ENCODE measurements at places on chromosomes 2 and 18.

- DNase-seq: no peak
Observed at GRCh38 chr2:179857236-179857635, 4.2 kb downstream of the ZNF385B start.

DNA sequence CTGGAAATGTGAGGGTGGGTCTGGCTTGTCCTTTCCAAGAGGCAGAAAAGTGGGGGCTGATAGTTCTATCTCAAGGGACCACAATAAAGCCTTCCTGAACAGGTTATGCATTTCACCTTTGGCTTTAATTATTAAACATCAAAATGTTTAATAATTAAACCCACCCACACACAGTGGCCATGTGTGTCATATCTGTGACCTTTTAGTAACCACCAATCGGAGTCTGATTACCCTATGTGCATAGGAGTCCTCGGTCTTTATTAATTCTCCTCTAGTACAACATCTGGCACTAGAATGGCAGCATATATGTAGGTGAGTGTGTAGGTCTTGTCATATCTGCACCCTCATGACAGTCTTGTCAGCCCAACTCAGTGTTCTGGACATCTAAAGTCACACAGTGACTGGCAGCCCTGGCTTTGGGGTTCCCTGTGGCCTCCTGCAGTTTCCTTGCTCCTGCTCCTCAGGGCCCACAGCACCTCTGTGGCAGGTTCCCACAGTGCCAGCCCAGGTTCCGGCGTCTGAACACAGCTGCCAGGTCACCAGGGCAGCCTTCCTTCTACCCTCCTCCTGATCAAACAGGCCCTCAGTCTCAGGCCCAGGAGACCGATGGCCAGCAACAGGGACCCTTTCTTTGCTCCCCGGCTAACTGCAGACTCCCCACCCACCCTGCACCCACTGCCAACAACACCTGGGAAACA is 100.9 kb downstream of the MTCL1 start:
- no peak for DNase-seq

DNA sequence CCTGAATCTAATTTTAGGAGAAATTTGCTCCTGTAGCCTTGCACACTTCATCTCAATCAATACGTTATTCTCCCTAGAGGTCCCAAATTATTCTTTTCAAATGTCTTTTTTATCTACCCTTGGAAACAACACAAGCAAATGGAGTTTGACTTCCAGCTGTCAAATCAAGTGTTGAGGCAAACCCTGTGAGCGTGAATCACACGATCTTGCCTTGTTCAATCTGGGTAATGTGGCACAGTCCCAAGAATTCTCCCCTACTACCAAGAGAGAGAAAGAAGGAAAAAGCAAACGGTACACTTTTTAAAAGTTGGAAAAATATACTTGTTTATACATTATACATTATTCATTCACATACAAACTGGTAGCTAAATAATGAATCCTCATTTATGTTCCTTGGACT is 2035.3 kb upstream of the CELF4 start:
- DNase-seq: no peak

DNA sequence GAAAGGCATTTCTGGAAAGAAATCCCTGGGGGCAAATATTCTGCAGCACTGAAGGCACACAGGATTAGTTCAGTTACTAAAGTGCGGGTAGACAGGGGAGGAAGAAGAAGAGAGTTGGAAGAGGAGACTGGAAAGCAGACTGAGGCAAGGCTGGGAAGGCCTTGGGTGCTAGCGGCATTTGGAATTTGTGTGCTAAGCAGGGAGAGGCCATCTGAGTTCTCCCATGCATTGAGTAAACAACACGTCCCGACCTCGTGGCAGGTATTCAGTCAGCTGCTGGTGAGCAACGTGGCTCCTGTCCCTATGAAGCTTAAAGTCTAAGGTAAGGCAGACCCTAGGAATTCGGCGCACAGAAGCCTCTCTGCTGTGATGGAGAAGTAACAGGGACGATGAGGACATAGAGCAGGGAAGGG is 30.7 kb downstream of the ATP8B1 start:
- DNase-seq: no peak

DNA sequence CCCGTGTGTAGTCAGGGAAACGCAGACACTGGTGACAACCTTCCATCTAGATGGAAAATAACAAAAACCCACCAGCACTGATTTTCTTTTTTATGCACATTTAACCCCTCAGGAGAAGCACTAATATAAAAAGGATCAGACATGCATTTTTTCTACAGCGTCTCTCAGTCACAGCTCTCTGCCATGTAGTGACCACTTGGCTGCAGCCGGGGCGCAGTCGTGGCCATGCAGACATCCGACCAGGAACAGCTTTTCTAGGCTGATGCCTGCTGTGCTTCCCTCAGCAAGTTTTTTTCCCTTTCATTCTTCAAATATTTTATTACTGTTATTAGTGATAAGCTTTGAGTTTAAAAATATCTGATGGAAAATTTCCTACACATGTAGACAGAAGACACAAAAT is 63.3 kb downstream of the MERTK start:
- no peak for DNase-seq

DNA sequence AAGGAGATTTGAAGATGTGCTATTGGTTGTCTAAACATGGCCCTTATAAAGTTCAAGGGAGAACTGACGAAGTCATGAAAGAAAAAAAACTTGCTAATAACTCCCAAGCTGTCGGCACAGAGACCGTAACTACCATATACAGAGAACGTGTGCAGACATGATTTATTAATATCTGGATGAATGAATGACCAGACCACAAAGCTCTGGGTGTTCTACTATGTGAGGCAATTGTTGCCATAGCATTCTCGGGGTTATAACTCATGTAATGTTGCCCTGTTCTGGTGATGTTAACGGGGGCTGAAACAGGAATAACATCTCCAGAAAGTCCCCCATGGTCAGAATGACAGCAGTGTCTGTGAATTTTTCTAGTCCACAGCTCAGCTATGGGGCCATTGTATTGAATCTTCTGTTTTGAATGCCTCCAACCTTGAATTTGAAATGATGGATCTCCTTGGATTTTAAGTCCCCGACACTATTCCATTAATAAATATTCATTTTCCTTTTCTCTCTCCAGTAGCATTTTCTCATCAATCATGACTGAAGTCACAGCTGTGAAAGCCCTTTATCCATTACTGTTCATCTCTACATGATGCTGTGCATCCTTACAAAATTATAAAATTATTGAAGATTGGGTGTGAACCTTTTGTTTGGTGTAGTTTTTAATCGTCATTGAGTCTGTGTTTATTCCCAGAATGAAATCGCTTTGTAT is 483.4 kb upstream of the KLHL29 start:
- DNase-seq: no peak

DNA sequence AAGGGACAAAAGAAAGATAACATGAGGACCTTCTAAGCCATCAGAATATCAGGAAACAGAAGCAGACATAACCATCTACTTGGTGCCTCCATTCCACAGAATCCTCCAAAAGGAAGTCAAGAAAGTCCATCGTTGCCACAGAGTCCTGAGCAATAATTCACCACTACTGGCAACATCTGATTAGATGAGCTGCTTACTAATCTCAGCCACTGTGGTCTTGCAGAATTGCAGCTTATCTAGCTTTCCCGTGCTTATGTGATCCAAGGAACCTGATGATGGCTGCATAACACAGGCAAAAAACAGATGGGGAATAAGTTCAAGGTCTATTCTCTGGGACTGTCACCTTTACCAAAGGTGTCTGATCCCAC is 278.5 kb downstream of the AFF3 start:
- DNase-seq: no peak

DNA sequence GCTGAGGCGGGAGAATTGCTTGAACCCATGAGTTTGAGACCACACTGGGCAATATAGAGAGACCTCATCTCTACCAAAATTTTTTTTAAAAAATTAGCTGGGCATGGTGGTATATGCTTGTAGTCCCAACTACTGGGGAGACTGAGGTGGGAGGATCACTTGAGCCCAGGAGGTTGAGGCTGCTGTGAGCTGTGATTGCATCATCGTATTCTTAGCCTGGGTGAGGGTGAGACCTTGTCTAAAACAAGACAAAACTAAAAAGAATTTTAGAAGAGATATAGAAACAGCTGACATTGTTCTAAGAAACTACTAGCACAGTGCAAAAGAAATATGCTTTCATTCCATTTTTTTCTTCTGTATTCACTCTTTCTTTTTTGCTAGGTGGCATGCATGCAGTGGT is 298.4 kb downstream of the NYAP2 start:
- DNase-seq: no peak

DNA sequence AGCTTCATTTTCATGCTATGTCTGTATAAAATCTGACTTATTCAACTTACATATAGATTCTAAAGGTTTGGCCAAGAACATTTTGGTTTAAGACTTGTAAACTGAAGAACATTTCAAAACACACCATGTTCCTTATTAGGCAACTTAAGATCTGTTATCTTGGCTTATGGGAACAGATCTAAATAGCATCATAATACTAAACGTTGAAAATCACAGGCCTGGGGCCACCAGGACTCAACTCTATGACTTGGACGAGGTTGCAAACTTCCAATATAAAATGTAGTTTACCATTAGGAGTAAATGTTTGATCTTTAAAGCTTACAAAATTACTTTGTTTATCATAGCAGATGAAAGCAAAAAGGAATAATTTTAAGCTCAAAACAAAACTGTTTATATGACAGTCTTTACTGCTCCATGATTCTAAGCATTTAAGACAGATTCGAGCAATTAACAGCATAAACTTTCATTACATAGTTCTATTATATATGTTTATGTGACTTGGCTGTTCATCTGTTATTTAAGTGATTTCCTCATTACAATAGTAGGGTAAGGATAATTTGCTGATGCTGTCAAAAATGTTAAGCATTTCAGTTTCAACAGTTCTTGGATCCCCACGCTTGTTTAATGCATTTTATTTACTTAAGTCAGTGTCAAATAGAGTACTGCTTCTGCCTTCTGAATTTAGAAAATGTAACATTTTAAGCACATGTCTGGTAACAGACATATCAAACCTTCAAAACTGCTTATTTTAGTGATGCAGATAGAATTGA is 8.3 kb downstream of the TCF4 start:
- DNase-seq: no peak

GRCh38 chr18:48946329-48946835 is 4.4 kb downstream of the SMAD7 start:
- DNase-seq: no peak

DNA sequence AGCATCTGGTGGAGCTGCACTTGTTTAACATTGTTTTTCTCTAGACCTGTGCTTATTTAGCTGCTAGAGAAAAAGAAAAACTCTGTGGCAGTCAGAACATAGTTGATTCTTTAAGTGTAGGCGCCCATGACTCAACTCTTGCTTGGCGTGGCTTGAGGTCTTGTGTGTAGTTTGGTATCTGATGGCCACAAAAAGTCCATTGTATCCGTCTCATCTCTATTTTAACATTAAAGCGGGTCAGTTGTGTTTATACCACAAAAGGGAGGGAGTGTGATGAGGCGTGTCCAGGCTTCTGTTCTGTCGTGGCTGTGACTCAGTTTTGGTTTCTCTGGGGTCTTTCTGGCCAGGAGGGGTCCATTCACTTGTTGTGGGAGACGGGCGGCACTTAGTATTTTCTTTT is 24.2 kb upstream of the UGT1A8 start:
- DNase-seq: no peak

GRCh38 chr18:46471809-46472498 is 185.1 kb downstream of the LOXHD1 start:
- no peak for DNase-seq

- no peak for DNase-seq
Observed at GRCh38 chr2:82793711-82794435, 1665.2 kb downstream of the SUCLG1 start.

GRCh38 chr2:219569635-219570034 is 1.7 kb downstream of the OBSL1 start:
- DNase-seq: no peak

- no peak for DNase-seq
Observed at GRCh38 chr2:55148269-55148668, 83.8 kb downstream of the CLHC1 start.

- no peak for DNase-seq
Observed at GRCh38 chr2:222743251-222743812, 71.9 kb downstream of the MOGAT1 start.

DNA sequence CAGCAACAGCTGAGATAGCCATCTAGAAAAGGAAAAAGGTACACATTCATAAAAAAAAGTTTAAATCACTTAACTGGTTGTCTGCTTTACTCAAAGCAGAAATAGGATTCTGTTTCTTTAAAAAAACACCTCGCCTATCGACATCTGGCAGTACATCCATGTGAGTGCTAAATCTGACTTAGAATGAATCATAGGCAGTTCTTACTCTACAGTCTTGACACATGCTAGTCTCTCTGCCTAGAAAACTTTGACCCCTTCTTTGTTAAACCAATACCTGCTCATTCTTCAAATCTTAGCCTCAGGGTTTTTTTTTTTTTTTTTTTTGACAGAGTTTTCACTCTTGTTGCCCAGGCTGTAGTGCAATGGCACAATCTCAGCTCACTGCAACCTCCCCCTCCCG is 37.1 kb upstream of the GPR75 start:
- DNase-seq: no peak

DNA sequence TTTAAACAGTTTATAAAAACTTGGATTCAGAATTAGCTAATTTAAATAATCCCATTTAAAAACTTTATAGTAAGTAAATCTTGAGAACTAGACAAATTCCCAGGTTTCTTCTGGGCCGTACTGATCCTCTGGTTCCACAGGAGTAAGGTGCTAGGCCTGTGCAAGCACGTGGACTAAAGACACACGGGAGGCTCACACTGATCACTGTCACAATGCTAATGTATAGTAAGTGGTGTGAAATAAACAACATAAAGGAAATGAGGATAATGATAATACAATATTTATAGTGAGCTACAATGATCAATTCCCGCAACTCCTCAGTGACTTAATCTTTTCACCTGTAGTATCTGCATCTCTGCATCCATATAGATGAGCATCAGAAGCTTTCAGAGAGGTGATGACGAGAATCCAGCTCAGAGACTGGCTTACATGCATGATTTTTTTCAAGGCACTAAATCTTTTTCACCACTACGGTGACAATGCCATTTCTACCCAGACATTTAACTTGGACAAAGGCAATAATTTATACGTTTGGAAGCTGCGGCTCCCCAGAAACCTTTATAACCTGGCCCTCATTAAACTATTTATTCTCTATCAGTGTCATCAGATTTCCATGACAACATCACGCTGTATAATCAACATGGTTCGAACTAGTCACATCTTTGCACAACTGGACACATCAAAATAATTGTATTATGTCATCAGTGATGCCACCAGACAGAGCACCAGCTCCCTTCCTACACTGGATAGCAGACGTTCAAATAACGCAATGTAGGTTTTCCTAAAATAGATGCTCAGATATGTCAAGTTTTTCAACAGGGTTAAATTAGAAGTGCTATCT is 196.2 kb downstream of the ZNF385B start:
- no peak for DNase-seq

GRCh38 chr2:29821591-29821990 is 99.8 kb downstream of the ALK start:
- no peak for DNase-seq

DNA sequence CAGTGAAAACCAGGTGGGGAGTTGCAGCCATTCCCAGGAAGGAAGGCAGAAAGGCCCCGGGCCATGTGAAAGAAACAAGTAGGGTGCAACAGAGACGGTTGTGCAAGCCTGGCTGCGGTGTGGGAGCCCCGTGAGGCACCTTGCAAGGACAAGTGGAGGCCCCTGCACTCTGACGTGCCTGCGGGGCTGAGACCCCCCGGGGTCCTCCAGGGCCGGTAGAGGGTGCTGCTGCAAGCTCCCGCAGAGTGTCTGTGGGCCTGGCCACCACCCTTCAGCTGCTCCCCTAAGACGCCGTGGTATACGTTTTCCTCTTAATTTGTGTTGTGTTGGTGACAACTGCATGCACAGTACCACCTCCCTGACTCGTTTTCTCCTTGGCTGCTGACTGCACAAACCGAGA is 27.4 kb upstream of the MC5R start:
- no peak for DNase-seq

GRCh38 chr2:47034973-47035609 is 119.5 kb upstream of the MCFD2 start:
- DNase-seq: no peak

Data from progenitor cell of endocrine pancreas (in vitro differentiated cells).